ENCODE measurements at places on chromosomes 7 and 10.
A peak's percentile ranks its signal among the peaks of the same experiment; 100 is the strongest.

DNA sequence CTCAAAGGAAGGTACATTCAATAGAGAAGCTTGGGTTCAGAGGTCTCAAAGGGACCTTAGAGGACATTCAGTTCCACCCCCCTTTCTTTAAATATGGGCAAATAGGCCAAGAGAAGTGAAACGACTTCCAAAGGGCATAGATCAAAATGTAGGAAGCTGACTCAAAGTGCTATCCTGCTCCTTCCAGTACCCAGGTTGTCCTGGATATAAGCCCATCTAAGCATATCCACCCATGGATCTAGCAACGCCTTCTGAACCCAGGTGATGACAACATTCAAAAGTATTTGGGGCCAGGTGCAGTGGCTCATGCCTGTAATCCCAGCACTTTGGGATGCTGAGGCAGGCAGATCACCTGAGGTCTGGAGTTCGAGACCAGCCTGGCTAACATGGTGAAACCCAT is 5.3 kb downstream of the ATXN7L1 start:
- no peak for DNase-seq

GRCh38 chr10:77192402-77192801 is 445.2 kb downstream of the KCNMA1 start:
- no peak for DNase-seq

DNA sequence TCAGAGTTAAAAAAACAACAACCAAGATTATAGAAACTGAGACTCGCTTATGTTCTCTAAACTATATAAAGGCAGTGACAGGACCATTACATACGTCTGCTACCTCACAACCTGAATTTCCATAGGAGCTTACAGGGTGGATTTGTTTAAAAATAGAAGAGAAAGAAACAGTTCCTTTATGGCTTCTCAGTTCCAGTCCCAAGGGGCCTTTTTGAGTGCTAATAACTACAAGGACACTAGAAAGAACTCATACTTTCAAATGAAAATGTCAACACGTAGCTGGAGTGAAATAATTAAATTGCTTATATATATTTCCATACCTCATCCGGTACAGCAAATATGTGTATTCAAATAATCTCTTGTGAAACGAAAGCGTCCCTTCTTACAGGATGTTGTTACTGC is 19.7 kb downstream of the TSPAN12 start:
- DNase-seq = no peak

DNA sequence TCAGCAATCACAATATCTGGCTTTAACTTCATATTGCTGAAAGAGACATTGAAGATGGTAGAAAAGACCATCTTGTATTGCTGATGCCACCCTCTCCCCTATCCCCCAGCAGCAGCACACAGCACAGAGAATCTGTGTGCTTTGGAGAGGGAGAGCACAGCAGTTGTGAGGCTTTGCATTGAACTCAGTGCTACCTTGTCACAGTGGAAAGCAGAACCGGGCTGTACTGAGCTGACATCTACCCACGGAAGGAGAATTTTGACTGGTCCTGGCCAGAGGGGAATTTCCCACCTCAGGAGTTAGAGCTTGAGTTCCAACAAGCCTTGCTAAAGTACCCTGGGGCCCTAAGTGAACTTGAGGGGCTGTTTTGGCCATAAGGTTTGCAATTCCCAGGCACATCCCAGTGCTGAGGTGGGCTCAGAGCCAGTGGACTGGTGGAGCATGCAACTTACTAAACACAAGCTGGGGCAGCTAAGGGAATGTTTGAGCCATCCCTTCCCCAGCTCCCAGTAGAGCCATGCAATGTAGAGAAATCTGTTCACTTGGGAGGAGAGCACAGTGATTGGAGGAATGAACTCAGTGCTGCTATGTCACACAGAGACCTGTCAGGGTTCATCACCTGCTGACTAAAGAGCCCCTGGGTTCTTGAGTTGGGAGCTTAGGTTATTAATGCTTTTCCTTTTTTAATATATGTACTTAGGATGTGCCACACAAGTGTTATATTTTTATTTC is 62.1 kb downstream of the OR13A1 start:
- peak; percentile 19 for DNase-seq

DNA sequence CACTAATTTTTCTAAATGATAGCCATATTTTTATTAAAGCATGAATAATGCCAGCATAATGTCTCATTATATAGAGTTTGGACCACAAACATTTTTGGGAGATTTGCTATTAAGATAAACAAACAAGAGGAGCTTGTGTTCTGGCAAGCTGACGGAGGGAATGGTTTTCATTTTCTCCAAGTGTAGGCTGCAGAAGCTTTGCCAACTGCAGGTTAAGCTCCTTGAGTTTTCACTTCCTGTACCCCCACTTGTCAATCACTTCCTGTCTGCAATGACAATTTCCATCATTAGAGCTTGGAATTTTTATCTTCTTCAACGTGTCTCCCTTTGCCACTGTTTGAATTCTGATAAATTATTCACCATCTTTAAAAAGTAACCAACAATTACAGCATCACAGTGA is 13.4 kb downstream of the EBF3 start:
- DNase-seq = no peak

DNA sequence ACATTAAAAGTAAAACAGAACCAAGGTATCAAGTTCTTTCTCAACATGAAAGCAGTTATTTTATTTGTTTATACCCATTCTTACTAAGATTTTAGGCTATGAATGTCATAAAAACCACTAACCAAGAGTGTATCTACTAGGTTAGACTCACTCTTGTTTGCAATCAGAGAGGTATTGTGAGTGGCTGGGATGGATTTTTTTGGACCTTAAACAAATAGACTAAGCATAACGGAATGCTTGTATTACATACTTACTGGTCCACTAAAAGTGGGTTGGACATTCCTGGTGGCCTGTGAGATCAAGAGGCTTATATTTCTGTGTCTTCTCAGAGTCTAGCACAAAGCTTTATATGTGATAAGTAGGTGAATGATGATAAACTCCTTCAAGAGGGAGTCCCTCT is 32.6 kb upstream of the CBLL1 start:
- no peak for DNase-seq

- DNase-seq = peak; percentile 40
Observed at GRCh38 chr7:55140221-55140940, 121.6 kb downstream of the EGFR start.

GRCh38 chr7:108270385-108271015 is 140.3 kb upstream of the LAMB4 start:
- no peak for DNase-seq

GRCh38 chr7:47979832-47980181 is 392 bp upstream of the HUS1 start:
- no peak for DNase-seq

GRCh38 chr7:120806669-120807068 is 51.3 kb downstream of the TSPAN12 start:
- DNase-seq = no peak

GRCh38 chr10:89615112-89615511 is 29.9 kb downstream of the PANK1 start:
- DNase-seq = no peak

GRCh38 chr7:97971120-97971989 is 18.6 kb downstream of the OCM2 start:
- peak; percentile 62 for DNase-seq

DNA sequence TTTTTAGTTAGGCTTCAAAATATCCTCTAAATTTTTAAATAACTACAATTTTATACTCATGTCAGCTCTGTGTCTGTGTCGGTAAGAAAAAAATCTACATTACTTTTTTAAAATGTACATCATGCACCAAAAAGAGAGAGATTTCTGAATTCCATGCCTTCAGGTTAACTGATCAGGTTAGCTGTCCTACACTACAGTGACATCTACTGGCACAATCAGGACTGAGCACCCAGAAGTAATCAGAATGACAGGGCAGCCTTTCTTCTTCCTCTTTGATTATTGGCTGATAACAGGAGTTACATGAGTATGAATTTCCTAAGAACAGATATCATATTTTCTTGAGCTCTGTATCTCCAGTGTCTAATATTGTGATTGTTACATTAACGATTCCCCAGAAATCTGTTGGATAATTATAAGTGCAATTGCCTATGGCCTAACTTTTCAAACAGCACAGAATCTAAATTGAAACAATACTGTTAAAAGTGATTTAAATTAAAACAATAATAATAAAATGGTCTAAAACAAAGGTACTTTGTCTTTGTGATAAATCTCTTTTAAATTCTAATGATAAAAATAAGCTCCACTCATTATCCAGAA is 41.8 kb upstream of the HYCC1 start:
- peak; percentile 82 for DNase-seq

DNA sequence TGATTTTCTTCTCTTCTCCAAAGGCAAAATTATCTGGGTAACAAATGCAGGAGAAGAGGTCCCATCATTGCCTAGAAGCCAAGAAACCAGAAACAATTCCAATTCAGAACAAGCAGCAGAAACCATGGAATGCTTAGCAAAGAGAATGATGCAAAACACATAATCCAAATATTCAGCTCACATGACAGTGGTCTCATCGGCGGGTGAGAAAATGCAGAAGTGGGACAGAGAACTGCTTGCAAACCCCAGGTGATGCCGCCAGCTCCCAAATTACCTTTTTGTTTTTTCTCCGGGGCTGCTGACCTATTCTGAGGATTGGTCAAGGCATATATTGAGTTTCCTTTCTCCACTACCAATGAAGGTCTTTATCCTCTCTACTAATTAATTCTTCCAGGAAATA is 99.7 kb downstream of the ZNF22 start:
- DNase-seq = no peak

GRCh38 chr10:124978376-124978725 is 36.4 kb downstream of the ZRANB1 start:
- DNase-seq = no peak

GRCh38 chr7:18754766-18755165 is 259.2 kb downstream of the HDAC9 start:
- DNase-seq = no peak

- DNase-seq = no peak
Observed at GRCh38 chr7:1255080-1255816, 22.6 kb downstream of the UNCX start.

DNA sequence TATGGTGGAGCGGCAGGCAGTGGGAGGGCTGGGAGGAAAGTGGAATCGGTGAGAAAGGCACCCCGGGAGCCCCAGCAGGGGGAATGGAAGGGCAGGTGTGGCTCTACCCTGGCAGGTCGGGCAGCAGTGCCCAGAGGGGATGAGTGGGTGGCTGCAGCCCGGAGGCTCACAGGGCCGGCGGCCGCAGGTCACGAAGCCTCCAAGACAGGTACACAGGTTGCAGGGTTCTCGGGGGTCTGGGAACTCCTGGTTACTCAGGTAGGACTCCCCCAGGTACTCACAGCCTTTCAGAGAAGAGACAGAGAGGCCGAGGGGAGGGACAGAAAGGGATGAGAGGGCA is 21.8 kb downstream of the KCP start:
- DNase-seq = no peak

DNA sequence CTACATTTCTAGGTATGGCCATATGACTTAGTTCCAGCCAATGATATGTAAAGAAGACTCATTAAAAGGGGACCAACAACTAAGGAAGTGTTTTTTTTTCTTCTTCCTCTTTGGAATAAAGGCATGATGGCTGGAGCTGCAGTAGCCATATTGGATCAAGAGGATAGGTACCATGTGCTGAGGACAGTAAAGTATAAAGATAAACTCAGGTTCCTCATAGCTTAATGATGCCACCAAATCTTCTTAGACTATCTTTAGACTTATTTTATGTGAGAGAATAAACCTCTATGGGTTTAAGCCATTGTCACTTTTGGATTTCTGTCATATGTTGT is 85.3 kb downstream of the ANLN start:
- no peak for DNase-seq

DNA sequence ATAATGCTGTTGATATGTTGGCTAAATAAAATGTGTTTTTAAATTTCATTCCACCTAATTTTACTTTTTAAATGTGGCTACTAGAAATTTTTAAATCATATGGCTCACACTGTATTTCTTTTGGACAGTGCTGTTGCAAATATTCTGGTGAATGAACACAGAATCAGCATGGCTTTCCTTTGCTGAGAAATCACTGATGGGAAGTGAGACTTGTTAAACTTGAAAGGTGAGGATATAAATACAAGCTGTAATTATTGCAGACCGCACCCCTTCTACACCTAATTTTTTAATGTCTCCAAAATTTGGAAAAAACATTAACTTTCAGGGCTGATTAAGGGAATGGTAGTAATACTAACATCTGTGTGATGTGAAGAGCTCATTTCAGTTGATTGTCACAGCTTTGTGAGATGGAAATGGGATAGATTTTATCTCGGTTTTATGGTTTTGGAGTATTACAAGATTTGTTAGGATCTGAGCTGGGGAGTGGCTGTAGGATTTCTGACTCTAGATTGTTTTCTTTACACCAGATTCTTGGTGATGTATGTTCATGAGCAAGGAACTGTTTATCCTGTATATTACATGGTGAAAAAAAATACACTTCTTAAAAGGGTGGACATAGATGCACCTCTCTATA is 1.3 kb downstream of the MIOS start:
- DNase-seq = no peak

DNA sequence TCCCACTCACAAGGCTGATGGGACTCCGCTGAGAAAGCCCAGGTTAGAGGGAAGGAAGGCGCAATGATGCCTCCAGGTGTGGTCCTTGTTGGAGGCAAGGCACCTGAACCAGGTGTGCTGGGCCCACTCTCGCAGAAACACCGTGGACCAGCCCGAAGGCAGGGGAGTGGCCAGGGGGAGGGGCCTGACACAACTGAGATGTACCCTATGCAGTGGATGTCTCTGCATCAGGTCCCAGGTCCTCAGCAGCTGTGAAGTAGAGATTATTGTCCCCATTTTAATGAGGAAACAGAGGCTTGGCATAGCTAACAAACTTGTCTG is 32.0 kb downstream of the GBX1 start:
- no peak for DNase-seq

All from activated CD4-positive, alpha-beta T cell treated with anti-CD3 and anti-CD28 coated beads, Interleukin-10, Interleukin-2, amounts not matched to agents 100 ng/mL and 50 ng/mL, durations not matched to agents 16 hours and 8 hours (primary cell).